ENCODE measurements at places on chromosomes 4 and X.

GRCh38 chr4:84639145-84639544 lies 56.2 kb downstream of the CDS1 start:
- no peak for DNase-seq

DNA sequence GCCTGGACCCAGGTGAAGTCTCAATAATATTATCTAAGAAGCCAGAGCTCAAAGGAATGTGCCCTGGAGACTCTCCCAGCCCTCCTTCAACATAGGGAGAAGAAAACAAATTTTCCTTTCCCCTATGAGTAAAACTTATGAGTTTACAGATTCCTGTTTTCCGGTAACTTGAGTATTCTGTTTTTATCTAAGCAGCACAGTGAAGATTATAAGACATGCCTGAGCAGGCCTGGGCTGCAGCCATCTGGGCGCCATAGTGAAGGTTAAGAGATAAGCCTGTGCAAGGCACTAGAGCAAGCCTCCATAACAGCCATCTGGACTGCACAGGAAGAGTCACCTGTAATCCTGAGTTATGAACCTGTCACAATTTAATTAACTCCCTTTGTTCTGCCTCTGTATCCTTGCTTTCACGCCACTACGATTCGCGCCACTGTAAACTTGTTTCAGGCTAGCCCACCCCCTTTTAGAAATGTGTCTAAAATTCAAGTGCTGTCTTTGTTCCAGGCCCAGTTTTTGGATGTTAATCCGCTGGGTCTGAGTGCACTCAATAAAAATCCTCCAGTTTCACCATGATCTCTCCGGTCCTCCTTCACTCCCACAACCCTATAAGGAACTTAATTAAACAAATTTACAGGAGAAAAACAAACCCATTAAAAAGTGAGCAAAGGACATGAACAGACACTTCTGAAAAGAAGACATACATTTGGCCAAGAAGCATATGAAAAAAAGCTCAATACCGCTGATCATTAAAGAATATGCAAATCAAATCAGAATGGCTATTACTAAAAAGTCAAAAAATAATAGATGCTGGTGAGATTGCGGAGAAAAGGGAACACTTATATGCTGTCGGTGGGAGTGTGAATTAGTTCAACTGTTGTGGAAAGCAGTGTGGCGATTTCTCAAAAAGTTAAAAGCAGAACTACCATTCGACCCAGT lies 189.5 kb downstream of the APBB2 start:
- no peak for DNase-seq

GRCh38 chrX:139834879-139835278 lies 98.0 kb downstream of the ATP11C start:
- DNase-seq = no peak

DNA sequence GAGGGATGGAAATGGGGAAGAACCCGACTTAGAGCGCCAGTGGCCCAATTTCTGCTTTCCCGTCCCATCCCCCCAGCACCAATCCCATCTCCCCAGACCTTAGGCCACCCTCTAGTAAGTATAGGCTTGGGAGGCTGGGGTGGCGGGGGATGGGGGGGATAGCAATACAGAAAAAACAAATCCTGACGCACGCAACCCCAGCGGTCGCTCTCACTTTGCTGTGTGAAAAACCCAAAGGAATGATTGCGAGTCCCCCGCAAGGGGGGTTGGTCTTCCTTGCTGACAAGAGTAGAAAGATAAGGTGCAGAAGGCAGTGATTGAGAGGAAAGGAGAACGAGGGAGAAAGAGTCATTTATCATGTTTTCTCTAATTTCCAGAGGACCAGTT lies 863 bp downstream of the CPE start:
- DNase-seq = no peak

DNA sequence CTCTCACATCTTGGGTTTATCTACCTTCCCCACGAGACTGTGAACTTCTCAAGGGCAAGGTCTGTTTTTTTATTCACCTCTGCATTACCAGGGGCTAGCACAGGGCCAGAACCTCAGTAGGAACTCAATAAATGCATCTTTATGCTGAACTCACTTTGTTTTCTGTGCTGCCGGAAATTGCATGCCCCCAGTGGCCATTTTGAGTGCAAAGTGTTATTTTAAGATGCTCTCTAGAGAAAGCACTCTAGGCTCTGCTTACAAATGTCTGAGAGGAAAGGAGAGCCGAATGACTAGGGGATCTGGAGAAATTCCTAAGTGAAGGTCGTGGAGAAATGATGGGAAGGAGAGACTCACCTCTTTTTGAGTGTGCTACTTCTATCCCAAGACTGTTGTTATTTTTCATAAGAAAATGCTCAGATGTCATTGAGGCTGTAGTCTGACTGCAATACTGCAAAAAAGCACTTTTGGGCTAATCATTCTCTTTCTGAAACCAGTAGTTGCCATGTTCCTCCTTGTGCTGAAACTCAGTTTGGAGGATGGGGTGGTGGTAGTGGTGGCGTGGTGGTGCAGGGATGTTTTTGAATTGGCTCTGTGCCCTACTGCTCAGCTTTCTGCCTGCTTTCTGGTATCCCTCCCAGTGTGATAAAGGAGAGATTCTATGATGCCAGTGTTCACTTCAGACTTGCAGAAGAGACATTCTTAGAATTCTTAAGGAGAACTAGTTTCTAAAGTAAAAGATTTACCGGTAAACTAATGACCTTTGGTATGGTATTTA lies 41.3 kb downstream of the DOCK11 start:
- no peak for DNase-seq
